ENCODE measurements at places on chromosomes 1 and 21.

DNA sequence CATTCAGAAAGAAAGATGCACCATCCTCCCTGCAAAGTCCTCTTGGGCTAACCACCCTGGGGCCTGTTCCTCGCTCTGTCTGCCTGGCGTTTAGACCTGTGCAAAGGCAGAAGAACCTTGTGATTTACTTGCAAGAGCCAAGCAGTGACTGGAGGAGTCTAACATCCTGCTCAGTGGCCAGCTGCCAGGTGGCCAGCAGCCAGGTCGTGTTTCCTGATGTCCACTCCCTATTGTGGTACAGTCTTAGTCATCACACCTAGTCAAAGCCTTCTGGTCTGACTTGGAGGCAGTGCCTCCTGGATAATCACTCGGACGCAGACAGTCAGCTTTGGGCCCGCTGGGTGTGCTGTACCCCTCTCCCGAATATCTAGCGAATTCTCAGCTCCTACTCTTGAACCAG lies 118.1 kb downstream of the PGBD5 start:
- no peak for DNase-seq

- DNase-seq: no peak
Measured at GRCh38 chr1:57319165-57319564, 104.7 kb downstream of the DAB1 start.

GRCh38 chr1:29235955-29236711 lies at the start of gene PTPRU:
TSS of gene PTPRU (plus strand) at chr1:29236522. CDS start at chr1:29236645, 123 bp downstream.
- DNase-seq: peak; percentile 90

GRCh38 chr1:28663871-28664470 lies 4.6 kb upstream of the GMEB1 start:
- DNase-seq: no peak

DNA sequence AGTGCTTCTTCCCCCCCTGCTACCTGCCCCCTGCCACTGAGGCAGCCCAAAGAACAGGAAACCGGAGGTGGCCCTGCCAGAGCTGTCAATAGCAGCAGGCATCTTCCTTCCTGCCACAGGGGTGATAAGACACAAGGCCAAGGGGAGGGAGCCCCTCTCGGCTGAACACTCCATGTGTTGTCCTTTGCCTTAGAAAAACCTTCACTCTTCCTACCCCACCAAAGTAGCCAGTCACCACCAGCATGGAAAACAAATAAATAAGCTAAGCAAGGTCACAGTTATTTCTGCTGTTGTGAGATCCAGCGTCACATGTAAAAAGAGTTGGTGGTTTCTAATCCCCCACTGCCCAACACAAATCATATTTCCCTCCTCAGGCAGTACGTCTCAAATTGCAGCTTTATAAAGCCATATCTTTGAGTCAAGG lies 104.8 kb upstream of the DPT start:
- no peak for DNase-seq

DNA sequence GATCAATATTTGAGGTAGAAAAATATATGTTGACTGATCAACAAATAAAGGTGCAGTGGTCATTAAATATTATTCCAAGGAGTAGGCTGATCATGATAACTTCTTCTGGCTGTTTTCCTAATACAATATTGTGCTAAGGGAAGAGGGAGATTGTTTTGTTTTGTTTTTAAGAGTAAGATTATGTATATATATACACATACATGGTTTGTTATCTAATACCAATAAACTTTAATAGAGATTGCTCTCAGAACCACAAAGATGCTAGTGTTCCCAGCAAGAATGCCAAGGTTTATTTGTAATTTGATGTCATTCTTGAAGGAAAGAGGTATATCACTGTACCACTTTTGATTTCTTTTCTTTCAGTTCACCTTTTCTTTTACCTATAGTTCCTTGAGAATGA lies 10.1 kb downstream of the CLCA2 start:
- DNase-seq: no peak

GRCh38 chr1:236733653-236734052 lies 47.4 kb downstream of the ACTN2 start:
- DNase-seq: no peak

- DNase-seq: no peak
Measured at GRCh38 chr1:10489291-10490055, 14.7 kb downstream of the PEX14 start.

DNA sequence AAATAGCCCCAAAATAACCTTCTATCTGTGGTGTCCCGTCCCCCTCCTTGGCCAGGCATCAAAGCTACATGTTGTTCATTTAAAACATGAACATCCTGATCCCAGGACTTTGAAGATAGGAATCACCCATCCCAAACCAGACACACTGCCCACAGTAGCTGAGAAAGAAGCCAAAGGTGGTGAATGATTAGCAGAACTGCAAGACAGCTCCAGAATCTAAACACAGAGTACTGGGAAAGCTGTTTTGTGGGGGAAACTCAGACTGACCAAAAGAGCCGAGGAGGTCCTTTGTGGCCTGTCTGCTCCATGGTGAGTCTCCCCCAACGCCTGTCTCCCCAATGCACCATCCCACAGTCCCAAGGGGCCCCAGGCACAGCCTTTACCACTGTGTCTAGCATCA lies 7.3 kb upstream of the TEDDM1 start:
- no peak for DNase-seq

GRCh38 chr1:45687754-45688740 lies at the start of gene TMEM69:
TSS of gene TMEM69 (plus strand) at chr1:45688181. CDS start at chr1:45691069, 2,888 bp downstream.
- DNase-seq: peak; percentile 85

DNA sequence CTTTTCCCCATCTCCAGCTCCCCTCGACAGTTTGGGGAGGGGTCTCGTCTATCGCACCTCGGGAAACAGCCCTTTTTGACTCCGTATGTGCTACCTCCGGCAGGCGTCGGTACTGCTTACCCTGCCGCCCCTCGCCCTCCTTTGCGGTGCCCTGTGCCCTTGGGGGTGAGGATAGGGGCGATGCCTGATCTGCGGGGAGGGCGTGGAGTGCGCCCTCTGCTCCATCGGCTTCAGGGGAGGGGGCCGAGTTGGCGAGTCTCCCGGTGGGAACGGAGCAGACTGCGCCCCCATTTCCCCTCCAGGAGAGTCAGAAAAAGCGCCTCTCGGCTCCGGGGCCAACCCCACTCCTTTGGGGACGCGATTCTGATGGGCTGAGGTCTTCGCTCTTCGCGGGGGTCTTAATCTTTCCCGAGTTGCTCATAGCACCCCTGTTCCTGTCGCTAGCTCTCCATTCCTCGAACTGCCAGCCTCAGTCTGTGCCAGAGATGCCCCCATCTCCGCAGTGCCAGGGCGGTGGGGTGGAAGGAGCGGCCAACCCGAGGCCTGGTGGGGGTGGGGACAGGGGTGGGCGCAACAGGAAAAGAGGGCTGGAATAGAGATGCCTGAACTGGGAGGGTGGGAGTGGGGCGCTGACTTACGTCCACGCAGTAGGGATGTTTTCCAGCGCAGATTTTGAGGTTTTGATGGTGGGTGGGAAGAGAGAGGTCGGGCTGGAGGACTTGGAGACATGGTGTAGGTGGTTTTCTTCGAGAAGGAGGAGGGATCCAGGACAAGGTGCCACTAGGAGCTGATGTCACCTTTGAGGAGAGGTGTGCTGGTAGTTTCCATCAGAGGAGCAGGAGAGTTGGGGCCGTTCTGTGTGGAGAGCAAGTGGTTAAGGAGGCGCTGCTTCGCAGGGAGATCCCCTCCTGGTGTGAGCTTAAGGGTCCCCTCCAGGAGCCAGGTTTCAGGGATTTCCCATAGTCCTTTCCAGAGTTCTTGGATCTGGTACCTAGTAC lies 674 bp downstream of the PPFIA4 start:
- DNase-seq: no peak

Data from hepatic stellate cell (primary cell).